Stimulated activated CD8-positive, alpha-beta memory T cell treated with anti-CD3 and anti-CD28 coated beads, Interleukin-4, amount 100 ng/mL, for 4 hours (primary cell): ENCODE measurements at places on chromosomes 2 and 18.

DNA sequence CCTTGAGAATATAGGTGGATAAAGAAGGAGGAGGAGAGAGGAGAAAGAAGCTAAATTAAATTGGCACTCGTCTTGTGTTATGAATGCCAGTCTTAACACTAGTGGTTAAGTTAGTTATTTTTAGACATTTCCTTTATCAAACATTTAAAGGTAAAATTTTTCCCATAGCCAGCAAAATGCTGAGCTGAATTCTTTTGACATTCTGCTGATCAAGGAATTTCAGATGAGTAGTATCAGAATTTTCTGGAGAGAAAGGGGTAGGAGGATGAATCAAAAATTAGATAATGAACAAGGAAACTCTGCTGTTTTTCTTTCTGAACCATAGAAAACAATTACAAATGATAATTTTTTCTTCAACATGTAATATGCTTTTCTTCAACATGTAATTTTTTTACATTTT is 52.5 kb downstream of the ASXL3 start:
- DNase-seq = no peak

- no peak for DNase-seq
Observed at GRCh38 chr18:62258616-62259015, 66.5 kb upstream of the TNFRSF11A start.

GRCh38 chr2:105943977-105944376 is 199.3 kb downstream of the NCK2 start:
- DNase-seq = no peak

- DNase-seq = peak; percentile 60
Observed at GRCh38 chr2:112187805-112188596, 49.8 kb downstream of the FBLN7 start.

DNA sequence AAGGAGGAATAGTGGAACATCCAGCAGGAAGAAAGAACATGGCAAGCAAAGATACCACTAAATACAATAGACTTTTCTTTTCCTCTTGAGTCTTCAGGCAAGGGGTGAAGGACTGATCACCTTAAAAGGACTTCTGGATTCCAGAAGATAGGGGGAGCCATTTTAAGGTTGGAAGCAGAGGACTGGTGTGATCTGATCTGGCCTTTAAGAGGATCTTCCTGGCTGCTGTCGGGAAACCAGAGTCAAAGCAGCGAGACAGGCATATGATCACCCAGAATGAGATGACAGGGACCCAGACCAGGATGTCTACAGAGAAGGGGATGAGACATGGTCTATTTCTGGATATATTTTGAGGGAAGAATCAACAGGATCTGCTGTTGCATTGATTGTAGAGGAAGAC is 558.0 kb downstream of the STK39 start:
- DNase-seq = no peak

DNA sequence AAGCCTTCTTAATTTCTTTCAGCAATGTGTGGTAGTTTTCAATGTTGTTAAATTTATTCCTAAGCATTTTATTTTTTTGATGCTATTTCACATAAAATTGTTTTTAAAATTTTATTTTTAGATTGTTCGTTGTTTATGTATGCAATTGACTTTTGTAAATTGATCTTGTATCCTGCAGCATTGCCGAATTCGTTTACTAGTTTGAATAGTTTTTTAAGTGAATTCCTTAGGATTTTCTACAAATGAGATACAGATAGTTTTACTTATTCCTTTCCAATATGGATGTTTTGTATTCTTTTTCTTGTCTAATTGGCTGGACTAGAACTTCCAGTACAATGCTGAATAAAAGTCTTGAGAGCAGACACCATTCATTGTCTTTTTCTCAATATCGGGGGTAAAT is 55.6 kb downstream of the QPCT start:
- DNase-seq = no peak

DNA sequence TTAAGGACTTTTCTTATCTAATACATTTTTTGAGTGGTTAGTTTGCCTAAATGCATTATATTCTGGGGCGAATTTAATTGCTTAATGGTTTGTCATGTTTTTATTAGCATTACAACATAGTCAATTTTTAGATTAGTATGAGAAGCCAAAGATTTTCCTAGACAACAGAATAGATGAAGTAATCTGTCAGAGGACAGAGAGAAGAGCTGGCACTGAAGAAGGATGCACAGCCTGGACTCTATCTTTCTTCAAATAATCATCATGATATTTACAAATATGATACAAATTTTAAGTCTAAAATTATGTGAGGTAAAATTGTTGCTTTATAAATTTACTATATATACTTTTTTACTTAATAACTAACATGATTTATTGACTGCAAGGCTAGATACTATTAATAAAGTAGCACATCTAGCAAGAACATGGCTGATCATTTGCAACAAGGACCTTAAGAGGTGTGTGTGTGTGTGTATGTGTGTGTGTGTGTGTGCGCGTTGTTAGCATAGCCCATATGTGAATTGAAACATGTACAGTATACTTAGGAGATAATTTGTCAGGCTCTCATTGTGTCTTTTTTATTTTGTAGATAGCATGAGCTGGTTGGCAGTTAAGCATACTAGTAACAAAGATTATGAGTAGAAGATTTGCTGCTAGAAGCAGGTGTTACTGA is 752.2 kb downstream of the DCDC2C start:
- DNase-seq = no peak

DNA sequence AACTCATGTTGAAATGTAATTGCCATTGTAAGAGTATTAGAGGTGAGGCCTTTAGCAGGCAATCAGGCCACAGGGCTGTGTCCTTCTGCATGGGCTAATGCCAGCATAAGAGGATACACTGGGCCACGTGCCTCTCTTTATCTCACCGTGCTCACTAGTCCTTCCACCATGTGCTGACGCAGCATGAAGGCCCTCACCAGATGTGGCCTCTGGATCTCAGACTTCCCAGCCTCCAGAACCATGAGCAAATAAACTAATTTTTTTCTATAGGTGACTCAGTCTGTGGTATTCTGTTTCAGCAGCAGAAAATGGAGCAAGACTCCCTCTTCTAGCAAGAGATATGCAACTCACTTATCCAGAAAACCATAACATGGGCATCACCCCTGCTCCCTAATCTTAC is 149.7 kb upstream of the ZNF236 start:
- no peak for DNase-seq

GRCh38 chr2:2271469-2271941 is 59.6 kb downstream of the MYT1L start:
- DNase-seq = no peak

DNA sequence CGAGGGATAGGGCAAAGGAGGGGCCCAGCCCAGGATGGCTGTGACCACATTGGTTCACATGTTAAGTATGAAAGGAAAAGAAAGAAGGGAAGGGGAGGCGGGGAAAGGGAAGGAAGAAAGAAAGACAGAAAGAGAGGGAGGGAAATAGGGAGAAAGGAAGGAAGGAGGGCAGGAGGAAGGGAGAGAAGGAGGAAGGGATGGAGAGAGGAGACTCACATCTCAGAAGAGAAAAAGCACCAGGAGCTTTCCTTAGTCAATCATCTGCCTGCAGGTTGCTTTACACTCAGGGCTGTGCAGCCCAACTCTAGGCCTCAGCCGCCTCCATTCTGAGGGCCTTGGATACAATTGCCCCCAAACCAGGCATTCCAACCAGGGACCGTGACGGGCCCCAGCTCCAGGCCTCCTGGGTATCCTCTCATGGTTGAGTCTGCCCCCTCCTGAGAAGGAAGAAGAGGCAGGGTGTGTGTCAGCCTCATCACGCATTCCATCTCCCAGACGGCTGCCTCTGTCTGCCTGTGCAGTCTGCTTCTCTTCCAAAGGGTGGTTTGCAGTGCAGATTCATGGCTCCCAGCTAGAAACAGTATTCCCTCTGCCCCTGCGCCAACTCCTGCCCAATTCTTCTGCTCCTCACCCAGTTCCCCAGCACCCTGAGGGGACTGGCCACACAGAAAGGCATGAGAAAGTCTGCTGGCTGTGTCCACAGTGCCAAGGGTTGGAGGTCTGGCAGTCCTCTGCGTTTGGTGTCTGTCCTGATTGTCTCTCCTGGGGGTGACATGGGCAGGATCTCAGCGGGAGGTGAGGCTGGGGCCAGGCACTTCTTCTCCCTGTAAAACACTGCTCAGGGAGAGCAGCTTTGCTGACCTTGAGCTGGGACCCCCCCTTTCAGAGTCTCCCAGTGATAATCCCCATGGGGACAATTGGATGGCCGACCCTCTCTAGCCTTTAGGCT is 163.3 kb downstream of the SMAD7 start:
- no peak for DNase-seq

- no peak for DNase-seq
Observed at GRCh38 chr2:10547663-10548376, 99.7 kb upstream of the ODC1 start.
